ENCODE measurements at places on chromosomes 4 and X.

GRCh38 chr4:80072744-80073472 lies at the start of gene ANTXR2:
Gene ANTXR2 (minus strand): TSS chr4:80073229. CDS start chr4:80072560, 669 bp downstream.
- DNase-seq: peak; percentile 96

- no peak for DNase-seq
Measured at GRCh38 chr4:53694666-53695065, 103.4 kb upstream of the LNX1 start.

GRCh38 chrX:104315555-104315954 lies 60.8 kb upstream of the ESX1 start:
- DNase-seq: no peak

- no peak for DNase-seq
Measured at GRCh38 chr4:150647008-150647407, 65.1 kb downstream of the MAB21L2 start.

- no peak for DNase-seq
Measured at GRCh38 chrX:22666441-22666840, 333.3 kb upstream of the DDX53 start.

- no peak for DNase-seq
Measured at GRCh38 chrX:13165266-13166189, 121.1 kb upstream of the FAM9C start.

GRCh38 chr4:155954118-155954685 lies 536 bp upstream of the CTSO start:
- DNase-seq: no peak

DNA sequence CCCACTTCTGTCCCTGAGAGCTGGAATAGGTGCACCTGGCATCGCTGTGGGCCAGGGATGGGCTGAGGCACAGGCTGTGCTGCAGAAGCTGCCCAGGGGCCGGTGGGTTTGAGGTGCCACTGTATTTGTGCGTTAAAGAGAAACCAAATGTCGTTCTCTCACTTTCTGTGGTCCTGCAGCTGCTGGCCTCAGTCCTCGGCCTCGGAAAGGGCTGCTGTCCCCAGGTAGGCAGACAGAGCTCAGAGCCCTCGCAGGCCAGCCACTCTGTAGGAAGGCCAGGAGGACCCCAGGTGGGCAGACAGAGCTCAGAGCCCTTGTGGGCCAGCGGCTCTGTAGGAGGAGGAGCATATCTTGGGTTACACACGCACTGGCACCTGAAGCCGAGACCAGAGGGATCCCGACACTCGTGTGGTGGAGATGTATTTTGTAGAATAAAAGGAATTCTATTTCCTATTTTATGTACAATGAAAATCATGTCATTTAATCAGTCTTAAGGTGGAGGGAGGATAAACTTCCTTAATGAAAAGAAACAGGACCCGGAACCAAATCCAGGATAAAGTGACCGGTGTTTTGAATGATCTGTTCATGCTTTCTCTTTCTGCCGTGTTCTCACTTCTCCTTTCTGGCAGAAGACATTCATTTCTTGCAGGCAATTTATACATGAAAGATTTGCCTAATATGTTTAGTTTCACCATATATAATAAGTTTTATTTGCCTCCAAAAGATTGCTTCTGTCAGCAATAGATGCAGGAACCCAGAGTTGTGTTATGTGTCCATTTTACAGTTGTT lies 54.4 kb upstream of the HGFAC start:
- DNase-seq: no peak

DNA sequence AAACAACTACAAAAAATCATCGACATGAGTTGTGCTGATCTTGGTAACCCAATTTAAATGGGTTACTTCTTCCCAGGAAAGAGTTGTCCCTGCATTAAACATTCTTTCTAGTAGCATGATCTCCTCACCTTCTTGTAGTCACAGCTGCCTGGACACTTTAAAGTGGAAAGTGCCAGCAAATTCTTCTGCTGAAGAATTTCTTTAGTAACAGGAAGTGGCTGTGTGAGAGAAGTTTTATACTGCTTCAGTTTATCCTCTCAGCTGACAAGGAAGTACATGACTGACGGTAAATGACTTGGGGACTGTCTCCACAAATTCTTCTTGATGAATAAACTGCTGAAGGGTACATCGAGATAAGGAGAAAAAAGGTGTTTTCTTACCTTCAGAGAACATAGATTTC lies 18.2 kb upstream of the TNIP3 start:
- no peak for DNase-seq

Data from esophagus muscularis mucosa (tissue), 4 donors.